ENCODE measurements at places on chromosomes 5 and 9. TPM values are rescaled to one million over a fixed set of nuclear protein-coding genes. Genes with fewer than 3 reads are reported as not detected.

GRCh38 chr5:35372482-35372881 is 142.2 kb upstream of the PRLR start:
- DNase-seq = no peak

GRCh38 chr5:112232667-112233066 is 186.4 kb downstream of the EPB41L4A start:
- DNase-seq = no peak

GRCh38 chr9:80072451-80072850 is 500.7 kb downstream of the TLE4 start:
- no peak for DNase-seq

GRCh38 chr9:94840738-94841137 is 114.2 kb downstream of the AOPEP start:
- no peak for DNase-seq

DNA sequence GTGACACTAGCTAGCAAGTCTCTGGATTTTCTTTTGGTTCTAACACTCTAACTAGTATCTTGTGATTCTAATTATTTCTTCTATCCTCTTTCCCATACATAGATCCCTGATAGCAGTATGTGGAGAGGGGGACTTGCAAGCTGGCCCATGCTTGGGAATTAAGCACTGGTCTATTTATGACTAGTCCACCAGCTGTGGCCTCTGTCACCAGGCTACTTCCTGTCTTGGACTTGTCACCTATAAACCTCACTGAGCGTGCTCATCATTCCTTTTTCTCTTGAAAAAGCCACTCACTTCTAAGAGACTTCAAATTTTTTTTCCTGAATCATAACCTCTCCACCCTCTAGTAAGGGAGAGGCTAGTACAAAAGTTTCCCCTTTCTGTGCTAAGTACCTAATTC is 32.3 kb upstream of the MAMDC2 start:
- DNase-seq = no peak

DNA sequence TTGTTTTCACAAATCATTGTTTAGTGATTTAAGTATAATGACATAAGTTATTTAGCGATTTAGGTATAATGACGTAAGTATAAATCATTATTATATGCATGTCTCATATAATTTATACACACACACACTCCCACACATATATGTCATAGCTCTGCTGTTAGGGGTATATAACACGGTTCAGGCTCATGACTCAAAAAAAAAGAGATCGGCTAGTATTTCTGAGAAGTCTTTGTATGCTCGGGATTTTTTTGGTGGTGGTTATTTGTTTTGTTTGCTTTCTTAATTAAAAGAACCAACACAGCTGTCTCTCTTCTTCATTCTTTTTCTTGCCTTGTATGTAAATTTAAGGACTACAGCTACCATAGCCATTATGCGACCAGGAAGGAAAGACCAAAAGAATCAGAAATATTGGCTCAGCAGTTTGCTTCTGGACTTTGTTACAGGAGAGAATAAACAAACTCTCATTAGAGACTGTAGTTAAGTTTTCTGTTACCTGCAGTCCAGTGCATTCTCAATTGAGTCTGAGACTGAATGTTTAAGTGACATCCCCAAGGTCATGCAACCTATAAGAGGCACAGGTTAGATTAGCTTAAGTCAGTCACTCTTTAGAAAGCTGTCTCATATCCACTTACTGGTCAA is 83.2 kb upstream of the NREP start:
- DNase-seq = peak; percentile 34

- DNase-seq = no peak
These were observed 7.6 kb upstream of the DNAJA1 start for GRCh38 chr9:33017283-33018041.

GRCh38 chr9:2837915-2838314 is 6.0 kb downstream of the PUM3 start:
- no peak for DNase-seq

The MOB3B gene
- polyA plus RNA-seq = 26.2 TPM

The AHRR gene
- 1.6 TPM for polyA plus RNA-seq

The CCNO gene
- polyA plus RNA-seq = 5.8 TPM
